GM12864 (cell line): ENCODE measurements at places on chromosomes 1 and 21.
A peak's percentile ranks its signal among the peaks of the same experiment; 100 is the strongest.

DNA sequence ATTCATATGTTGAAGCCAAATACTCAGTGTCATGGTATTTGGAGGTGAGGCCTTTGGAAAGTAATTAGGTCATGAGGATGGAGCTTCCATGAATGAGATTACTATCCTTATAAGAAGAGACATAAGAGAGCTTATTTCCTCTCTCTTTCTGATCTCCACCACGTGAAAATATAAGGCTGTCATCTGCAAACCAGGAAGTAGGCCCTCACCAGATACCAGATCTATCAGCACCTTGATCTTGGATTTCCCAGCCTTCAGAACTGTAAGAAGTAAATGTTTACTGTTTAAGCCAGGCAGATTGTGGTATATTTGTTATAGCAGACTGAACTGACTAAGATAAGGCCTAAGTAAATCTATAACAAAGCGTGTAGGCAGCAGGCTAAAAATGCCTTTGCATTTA is 25.3 kb downstream of the RBM11 start:
- no peak for DNase-seq

DNA sequence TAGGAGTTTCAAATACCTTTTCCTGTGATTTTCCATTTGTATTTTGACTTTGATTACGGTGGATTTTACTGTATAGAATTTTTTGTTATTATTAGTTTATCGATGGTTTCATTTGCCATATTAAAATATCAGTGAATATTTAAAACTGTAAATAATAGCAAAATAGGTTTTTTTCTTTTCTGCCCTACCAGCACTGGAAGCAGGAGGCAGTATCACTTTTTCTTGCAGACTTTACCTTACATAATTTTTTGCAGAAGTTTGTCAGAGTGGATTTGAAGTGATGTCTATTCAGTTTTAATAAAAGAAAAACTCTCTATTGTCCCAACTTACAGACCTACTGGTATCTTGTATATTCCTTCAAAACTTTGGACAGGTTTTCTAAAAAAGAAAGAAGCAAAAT is 213.6 kb downstream of the CENPF start:
- DNase-seq = no peak

- no peak for DNase-seq
Observed at GRCh38 chr1:26361605-26362122, 7.7 kb upstream of the CRYBG2 start.

- no peak for DNase-seq
Observed at GRCh38 chr1:4652631-4653327, 1.6 kb upstream of the AJAP1 start.

DNA sequence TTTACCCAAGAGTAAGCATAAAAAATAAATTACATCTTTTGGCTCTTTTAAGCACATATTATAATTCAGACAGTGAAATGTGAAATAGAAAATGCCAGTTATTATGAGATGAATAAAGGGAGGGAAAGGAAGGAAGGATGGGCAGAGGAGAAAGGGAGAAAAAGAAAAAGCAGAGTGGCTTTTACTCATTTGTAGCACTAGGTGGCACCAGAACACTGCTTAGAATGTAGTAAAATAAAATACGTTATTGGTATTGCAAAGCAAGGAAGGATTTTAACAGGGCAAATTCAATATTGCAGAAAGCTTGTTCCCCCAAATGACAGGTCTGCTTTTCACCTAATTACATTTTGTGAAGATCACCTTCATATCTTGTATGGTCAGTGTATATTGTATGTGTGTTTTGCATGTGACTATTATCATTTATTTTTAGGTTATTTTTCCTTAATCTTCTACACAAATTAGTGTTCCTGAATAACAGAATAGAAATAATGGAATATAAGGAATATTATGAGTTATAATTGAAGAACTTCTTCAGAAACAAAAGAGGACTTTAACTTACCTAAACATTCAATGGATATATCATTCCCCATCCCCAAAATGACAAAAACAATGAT is 9.1 kb upstream of the PCNX2 start:
- DNase-seq = no peak

DNA sequence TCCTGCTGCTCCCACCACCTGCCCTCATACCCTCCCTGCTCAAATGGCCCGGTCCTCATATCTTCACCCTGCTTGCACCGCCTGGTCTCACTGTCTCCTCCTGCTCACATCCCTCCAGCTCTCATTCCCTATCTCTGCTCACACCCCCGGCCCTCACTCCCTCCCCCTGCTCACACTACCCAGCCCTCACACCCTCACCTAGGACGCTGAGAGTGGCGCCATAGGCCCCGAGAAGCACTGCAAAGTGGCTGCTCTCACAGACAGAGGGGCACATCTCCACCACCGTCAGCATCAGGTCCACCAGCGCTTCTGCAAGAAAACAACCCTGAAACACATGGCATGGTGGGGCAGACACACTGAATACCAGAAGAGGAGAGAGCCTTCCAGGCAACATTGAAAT is 38.6 kb downstream of the MRAP start:
- DNase-seq = no peak

GRCh38 chr1:2050793-2051682 is 827 bp downstream of the PRKCZ start:
- DNase-seq = no peak

- no peak for DNase-seq
Observed at GRCh38 chr1:235679005-235679404, 29.4 kb upstream of the GNG4 start.

DNA sequence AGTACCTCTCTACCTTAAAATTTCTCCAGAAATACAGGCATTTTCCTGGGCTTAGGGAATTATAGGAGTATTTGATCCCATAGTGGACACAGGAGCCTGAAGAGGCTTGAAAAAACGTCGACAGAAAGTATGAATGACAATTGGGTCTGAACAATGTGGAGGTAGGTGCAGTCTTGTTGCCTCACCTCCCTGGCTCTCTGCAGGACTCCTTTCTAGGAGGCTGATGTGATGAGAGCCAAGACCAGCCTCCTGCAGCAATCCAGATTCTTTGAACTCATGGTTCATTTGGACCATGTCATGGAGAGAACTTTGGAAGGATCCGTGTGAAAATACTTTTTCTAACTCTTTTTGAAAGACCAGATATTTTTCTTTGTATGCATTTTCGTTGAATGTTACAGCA is 50.5 kb upstream of the MTF2 start:
- no peak for DNase-seq

GRCh38 chr21:17858747-17859146 is 39.6 kb upstream of the C21orf91 start:
- DNase-seq = no peak

GRCh38 chr1:16122916-16123315 is 33.0 kb downstream of the EPHA2 start:
- DNase-seq = peak; percentile 7

GRCh38 chr1:58981392-58981791 is 197.5 kb upstream of the JUN start:
- no peak for DNase-seq

DNA sequence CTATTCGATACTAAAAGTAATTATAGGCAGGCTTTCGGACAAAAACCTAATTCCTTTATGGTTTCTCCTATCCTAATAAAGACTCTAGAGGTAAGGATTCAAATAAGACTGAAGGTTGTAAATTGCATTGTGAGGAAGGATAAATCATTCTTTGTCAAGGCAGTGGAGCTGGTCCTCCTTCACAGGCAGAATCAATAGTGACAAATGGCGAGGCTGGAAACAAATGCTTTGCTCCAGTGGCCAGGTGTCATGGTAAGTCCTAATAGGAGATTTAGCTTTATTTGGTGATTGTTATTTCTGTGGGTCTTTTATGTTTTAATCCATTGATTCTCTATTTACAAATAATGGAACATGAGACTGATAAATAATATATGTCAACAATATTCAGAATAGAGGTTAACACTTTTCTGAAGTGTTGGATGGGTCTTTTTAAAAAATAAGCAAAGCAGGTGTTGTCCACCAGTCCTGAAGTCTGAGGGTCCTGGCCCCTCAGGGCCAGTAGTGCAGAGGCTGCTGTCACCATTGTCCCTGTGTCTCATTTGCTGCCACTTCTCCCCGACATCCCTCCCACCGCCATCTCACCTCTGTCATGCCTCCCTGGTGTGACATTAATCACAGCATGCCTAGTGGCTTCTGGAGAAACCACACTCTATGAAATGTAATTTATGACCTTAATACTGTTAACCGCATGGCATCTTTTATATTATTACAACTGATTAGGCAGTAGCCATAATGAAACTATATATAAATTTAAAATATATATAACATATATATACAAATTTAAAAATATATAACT is 120.9 kb upstream of the MAGI3 start:
- DNase-seq = no peak

GRCh38 chr1:156693848-156694689 is 11.3 kb downstream of the CRABP2 start:
- no peak for DNase-seq

DNA sequence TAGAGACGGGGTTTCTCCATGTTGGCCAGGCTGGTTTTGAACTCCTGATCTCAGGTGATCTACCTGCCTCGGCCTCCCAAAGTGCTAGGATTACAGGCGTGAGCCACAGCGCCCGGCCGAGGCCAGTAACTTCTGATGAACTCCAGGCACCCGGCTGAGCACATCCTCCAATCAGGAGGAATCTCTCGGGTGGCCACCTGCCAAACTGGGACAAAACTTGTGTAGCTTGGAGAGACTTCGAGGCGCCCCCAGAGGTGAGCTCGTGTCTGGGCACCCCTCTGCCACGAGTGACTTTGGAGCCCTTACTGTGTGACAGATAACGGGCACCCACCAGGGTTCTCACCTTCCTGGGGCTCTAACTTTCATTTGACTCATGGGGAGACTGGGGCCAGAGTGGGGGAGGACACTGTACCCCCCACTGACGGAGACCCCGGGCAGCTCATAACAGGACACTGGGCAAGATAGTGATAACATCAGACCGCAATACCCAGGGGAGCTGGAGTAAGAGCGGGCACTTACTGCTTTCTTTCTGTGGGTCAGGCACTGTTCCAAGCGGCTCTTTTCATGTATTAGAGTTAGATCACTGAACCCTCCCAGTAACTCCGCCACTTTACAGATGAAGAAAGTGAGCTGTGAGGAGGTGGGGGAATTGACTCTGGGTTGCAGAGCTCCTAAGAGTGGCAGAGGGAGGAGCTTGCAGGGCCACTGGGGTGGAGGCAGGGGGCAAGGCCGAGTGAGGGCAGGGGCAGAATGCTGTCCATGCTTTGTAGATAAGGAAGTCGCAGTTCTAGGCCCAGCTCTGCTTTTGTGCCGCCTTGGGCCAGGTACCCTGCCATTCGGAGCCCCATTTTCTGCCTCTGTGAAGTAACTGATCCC is 1.9 kb upstream of the PADI2 start:
- DNase-seq = no peak

DNA sequence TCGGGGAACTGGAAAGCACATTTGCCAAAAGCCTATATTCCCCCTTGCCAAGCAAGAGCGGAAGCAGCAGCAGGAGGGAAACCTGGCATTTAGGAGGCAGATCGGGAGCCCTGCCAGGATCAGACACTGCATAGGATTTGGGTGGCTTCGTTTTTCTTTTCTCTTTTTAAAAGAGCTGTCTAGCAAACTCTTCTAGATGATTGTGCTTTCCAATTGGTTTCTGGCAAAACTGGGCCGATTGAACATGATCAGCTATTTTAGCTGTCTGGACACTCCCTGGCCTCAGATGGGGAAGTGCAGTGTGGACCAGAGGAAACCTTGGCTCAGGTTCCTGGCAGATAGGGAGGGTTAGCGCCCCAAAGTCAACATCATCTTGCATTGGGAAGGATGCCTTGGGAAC is 414.0 kb upstream of the KAZN start:
- DNase-seq = no peak
